ENCODE measurements at places on chromosomes 5 and 9.
A peak's percentile ranks its signal among the peaks of the same experiment; 100 is the strongest.

DNA sequence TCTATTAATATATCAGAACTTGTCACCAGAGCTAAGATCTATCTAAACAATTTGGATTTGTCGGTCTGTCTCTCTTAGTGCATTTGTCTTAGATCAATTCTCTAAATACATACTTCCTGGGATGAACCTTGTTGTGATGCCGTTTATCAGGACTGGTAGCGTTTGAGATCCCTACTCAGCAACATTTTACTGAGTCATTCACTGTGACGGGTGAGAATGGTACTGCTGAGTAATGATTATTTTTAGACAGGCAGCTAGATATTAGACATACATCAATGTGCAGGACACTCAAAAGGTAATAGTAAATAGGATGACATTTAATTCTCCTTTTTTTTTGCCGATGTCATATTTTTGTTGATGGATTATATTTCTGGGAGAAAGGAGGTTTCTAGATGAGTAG lies 209.0 kb downstream of the CSNK1G3 start:
- DNase-seq: no peak

DNA sequence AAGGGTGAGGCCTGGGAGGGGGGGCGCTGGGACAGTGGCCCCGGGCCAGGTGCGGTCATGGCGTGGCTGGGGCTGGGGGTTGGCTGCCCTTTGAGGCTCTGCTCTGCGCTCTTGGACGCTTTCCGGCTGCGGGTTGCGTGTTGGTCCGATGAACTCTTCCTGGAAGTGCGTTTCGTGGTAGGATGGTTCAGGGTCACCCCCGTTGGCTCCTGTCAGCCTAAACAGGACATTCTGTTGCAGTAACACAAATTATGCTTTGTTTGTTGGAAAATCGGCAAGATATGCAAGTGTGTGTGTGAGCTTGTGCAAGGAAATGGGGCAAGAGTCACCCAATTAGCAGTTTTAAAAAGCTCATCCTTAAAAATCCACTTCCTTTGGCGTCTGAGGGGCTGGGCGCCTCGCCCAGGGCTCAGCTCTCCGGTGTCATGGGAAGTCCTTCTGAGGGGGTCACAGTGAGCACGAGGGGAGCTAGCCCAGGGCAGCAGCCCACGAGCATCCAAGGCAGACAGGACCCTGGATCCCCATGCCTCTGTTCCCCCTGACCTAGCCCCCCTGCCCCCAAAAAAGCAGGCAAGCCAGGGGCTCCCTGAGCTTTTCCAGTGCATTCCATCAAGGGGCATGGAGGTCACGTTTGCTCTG lies 22.2 kb upstream of the RNU6ATAC start:
- DNase-seq: no peak

DNA sequence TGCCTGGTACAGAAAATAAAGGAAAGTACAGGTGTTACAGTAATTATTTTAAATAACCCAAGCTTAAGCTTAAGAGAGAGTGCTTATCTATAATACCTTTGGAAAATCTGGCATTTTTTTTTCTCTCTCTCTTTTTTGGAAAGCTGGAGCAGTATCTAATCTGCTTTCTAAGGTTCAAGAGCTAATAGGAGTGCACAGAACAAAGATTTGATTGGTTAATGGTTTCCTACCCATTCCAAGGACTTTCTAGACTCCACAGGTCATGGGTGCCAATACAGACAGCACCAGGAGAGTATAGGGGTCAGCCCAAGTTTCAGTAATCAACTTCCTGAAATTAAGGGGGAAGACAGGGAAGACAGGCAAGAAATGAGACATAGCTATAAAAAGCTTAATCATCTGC lies 104.1 kb upstream of the SLC12A2 start:
- no peak for DNase-seq

GRCh38 chr9:131394464-131395156 lies 724 bp downstream of the PRRC2B start:
- DNase-seq: peak; percentile 77

GRCh38 chr9:27184556-27185351 lies 75.7 kb downstream of the TEK start:
- no peak for DNase-seq

DNA sequence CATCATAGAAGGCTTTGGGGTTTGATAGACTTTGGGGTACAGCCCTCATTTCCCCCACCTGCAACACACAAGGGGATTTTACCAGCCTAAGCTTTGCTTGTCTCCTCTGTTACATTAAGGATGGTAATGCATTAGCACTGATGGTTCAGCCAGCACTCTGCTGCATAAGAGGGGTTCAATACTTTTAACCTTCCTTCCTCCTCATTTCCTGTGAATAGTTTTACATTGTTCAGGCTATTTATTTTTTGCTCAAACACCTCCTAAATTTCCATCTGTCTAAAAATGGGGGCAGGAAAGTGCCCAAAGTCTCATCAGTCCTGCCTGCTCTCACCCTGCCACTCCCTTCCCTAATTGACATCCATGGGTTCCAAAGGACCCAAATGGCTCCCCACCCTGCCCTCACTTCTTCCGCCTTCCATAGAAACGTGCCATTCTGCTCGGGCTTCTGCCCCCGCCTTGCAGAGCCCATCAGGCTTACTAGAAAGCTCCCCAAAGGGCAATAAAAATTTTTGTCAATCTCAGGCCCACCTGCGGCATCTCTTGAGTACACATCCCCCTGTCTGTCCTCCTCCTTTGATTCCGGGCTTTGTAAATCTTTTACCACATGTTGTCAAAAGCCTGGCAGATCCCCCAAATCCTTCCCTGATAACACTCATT lies 239.5 kb upstream of the SLC24A2 start:
- DNase-seq: no peak

DNA sequence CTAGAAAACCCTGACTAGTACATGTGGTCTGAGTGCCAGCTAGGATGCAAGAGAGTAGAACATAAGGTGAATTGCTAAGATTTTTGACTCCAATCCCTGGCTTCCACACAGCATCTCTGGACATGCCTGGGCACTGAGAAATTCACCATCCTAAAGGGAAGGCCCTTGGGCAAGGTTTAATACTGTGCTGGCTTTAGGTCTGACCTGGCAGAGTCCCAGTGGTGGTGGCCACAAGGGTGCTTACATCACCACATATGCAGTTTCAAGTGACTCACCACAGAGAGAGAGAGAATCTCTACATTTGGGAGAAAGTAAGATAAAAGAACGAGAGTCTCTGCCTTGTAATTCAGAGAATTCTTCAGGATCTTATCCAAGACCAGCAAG lies 661.6 kb upstream of the C9orf72 start:
- DNase-seq: peak; percentile 3

DNA sequence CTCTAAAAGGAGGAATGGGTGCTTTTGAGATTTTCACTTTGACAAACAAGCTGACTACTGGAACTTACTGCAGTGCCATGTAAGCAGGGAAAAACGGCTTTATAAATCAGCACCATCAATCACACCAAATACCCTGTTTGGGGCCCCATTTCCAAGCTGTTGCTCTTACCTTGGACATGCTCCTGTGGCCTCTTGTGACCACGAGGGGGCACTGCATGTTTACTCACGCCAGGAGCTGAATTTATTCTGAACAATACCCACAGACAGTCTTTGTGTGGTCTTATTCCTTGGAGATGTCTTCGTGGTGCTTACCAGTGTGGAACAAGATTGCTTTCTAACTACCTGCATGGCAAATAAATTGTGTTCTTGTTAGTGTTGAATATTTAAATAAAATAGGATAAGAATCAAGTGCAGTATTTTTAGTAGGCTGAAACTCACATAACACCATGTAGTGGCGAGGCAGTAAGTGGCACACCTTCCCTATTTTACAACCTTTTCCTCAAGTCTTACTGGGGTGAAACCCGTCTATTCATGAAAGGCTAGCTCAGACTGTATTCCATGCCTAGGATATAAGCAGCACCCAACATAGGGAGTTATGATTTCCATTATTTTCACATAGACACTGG lies 155.5 kb upstream of the NMUR2 start:
- DNase-seq: peak; percentile 47

GRCh38 chr9:117156771-117157535 lies 257.9 kb downstream of the ASTN2 start:
- DNase-seq: no peak

DNA sequence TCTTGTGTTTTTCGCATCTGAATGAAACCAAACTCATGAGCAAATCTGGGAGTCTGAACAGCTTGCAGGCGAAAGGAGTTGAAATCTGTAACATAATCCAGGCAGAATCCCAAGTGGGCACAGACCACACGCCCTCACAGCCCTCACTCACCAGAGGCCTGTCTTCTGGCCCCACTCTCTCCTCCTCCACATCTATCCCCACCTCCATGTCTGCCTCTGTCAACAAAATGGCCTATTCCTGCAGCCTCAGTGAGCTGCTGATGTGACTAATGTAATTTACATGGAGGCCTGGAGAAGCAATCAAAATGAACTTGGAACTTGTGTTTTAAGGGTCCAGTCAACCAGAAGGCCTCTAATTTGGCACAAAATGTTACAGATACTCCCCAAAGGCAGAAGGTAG lies 136.6 kb downstream of the GNA14 start:
- no peak for DNase-seq

GRCh38 chr5:123220621-123221146 lies 131.6 kb downstream of the PRDM6 start:
- no peak for DNase-seq

GRCh38 chr5:156922207-156922792 lies 40.7 kb downstream of the TIMD4 start:
- DNase-seq: no peak

- DNase-seq: no peak
These were observed at the start of gene ZNF366 for GRCh38 chr5:72507231-72507906. Gene ZNF366 (minus strand): TSS chr5:72507410. CDS start chr5:72461496, 45,914 bp downstream.

DNA sequence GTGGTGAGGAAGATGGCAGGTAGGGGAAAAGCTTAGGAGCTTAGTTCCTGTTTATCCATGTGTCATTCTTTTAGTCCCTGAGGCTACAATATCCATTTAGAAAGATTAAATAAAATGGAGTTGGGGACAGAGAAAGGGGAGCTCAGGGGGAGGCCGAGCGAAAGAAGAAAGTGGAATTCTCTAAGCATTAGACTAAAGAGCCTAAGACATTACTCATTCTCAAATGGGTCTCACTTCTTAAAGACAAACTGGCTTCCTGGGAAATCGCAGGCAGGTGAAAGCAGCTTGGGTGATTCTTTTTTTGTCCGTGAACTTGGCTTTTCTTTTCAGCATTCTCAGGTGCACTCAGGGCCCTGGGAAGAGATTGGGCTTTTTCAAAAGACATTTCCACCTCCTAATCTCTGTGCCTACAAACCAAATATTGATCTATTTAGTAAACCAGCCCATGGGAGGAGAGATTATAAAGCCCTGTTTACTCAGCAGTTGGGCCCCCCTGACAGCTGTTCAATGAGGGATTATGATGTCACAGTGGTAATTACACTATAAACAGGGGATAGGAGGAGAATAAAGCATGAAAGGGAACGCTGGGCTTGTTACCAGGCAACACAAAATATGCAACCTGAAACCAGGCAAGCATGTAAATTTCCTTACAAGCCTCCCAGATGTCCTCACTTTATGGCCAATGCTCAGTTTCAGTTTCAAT lies 584.0 kb downstream of the ACTL7B start:
- DNase-seq: peak; percentile 76

GRCh38 chr9:135565636-135566035 lies 4.1 kb downstream of the PAEP start:
- DNase-seq: no peak

DNA sequence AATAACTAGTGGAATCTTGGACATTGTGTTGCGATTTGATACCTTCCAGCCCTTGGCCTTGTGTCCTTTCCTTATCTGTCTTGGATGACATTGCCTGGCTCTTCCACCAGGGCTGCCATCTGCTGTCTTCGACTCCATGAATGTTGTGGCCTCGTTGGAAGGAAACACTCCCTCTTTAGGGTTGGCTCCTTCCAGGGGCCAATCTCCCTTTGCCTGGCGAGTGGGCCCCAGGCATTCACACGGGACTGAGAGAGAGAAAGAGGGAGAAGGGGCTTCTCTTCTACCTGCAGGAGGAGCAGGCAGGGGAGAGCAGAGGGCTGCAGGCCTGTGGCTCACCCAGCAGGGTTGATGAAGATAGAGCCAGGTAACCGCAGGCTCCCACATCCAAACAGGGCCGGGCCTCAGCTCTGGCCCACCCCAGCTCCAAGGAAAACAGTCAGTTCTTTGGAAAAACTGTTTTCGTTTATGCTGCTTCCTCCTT lies 31.3 kb downstream of the FGF1 start:
- no peak for DNase-seq

DNA sequence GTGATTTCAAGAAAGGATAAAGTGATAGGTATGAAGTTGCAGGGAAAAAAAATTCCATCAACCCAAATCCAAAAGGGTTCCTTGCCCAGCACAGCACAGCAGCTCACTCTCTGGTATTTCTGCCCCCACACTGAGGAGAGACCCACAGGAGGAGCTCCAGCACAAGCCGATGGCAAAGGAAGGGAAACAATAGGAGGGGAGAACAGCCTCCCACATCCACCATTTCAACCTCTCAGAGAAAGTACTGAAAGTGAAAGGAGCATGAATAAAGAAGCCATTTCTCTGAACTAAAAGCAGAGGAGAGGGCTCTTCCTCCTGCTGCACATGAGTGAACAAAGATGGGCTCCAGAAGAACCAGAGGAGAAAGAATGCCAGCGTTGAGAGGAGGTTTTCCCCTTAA lies 54.9 kb upstream of the ZSWIM6 start:
- DNase-seq: peak; percentile 42

DNA sequence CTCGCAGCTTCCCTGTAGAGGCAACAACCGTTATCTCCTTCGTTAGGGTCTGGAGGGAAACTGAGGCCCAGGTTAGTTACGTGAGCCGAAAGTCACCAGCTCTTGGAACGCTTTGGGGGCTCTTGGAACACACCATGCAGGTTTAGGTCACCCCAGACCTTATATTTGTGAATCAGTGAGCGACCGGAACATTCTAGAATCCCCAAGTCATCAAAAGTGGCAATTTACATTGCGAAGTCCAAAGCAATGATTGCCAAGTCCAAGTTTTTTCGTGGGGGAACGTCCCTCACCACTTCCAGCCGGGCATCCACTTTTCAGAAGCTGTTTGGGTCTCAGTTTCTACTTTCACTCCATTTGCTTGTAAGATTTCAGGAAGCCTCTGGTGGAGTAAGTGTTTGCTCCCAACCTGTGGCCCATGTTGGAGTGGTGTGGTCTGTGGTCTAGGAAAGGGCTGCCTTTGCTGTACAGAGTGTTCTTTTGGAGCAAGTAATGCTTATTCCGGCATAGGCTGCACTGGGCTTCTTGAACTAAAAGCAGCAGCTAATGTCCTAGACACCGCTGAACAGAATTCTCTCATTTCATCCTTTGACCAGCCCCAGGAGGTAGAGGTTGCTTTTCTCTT lies 32.8 kb upstream of the SPRY4 start:
- no peak for DNase-seq
